ENCODE measurements at places on chromosomes 7 and 10.

GRCh38 chr7:20798694-20799121 is 12.0 kb upstream of the SP8 start:
- peak overlapping the region; percentile 57 for H3K4me3 ChIP-seq
- H3K36me3 ChIP-seq: no peaks in the 10 kb centered on the region
- peaks cover 83% of the 10 kb centered on the region for H3K27me3 ChIP-seq
- no peak overlapping the region for H3K27ac ChIP-seq
- no peak for DNase-seq

DNA sequence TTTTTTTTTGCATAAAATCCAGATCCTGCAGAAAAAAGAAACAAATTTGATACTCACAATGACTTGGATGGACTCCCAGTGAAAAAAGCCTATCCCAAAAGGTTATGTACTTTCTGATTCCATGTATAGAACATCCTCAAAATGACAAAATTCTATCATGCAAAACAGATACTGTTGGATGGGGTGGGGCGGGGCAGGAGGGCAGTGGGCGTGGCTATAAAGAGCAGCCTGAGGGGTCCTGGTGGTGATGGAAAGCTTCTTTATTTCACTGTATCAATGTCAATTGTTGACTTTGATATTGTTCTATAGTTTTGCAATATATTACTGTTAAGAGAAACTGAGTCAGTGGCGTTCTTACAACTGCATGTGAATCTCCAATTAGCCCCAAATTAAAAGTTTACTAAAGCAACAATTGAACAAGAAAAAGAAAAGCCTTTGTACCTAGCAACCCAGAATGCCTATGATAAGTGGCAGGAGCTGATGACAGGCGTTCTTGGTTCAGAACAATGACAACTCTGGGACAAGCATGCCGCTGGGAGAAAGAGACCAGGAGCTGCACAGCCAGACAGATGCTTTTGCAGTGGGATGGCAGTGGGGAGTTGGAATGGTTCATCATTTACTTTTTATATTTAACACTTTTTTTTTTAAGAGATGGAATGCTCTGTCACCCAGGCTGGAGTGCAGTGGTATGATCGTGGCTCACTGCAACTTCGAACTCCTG is 101.9 kb downstream of the LHPP start:
- no peaks in the 10 kb centered on the region for H3K36me3 ChIP-seq
- peaks cover 13% of the 10 kb centered on the region for H3K27me3 ChIP-seq
- H3K27ac ChIP-seq: no peak overlapping the region
- no peak for DNase-seq
- no peak overlapping the region for H3K4me3 ChIP-seq

DNA sequence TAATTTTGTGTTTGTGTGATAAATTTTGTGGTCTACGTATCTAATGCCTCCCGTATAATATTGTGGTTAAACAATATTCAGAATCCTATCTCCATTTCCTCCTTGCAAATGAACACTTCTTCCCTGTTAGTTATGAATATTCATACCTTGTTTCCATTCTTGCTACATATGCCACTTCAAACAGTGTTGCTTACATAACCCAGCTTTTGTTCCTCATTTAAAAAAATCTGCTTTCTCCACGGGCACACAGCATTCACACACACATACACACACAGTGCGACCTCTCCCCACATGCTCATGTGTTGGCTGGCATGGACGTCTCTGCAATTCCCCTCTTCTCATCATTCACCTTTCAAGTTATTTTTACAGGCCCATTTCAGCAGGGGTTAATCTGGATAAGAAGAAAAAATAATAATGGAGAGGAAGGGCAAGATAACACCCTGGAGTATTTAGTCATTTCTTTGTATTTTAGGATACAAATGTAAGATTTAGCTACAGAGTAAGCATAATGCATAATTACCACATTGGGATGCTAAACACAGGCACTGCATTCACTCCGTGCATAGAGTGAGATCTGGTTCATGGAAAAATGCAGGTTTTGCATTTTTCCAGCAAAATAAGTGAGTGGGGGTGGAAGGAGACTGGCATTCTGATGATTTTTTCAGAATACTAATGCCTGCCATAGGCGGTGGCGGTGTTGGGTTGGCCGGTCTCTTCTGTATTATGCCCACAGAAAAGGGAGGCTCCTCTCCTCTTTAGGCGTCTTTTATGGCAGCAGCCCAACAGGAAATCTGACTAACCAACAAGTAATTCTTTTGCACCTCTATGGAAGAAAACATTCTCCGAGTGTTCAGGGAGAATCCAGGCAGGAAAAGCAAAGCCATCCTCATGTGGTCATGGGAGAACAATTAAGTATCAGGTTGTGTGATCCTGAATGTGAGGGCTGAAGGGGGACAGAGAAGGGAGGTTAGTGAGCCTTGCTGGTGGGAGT is 31.7 kb upstream of the ELMO1 start:
- H3K27me3 ChIP-seq: no peaks in the 10 kb centered on the region
- H3K4me3 ChIP-seq: no peak overlapping the region
- no peaks in the 10 kb centered on the region for H3K36me3 ChIP-seq

- H3K4me3 ChIP-seq: no peak overlapping the region
- peak overlapping the region; percentile 30 for H3K27ac ChIP-seq
- peaks cover 50% of the 10 kb centered on the region for H3K36me3 ChIP-seq
- peaks cover 10% of the 10 kb centered on the region for H3K4me1 ChIP-seq
- DNase-seq: no peak
- no peaks in the 10 kb centered on the region for H3K27me3 ChIP-seq
Observed at GRCh38 chr7:149562602-149563001, 65.0 kb upstream of the ZNF746 start.

GRCh38 chr7:5143935-5144903 is 45.8 kb upstream of the WIPI2 start:
- no peak overlapping the region for H3K4me3 ChIP-seq
- DNase-seq: no peak
- no peaks in the 10 kb centered on the region for H3K4me1 ChIP-seq
- peaks cover 7% of the 10 kb centered on the region for H3K27me3 ChIP-seq
- no peaks in the 10 kb centered on the region for H3K36me3 ChIP-seq

DNA sequence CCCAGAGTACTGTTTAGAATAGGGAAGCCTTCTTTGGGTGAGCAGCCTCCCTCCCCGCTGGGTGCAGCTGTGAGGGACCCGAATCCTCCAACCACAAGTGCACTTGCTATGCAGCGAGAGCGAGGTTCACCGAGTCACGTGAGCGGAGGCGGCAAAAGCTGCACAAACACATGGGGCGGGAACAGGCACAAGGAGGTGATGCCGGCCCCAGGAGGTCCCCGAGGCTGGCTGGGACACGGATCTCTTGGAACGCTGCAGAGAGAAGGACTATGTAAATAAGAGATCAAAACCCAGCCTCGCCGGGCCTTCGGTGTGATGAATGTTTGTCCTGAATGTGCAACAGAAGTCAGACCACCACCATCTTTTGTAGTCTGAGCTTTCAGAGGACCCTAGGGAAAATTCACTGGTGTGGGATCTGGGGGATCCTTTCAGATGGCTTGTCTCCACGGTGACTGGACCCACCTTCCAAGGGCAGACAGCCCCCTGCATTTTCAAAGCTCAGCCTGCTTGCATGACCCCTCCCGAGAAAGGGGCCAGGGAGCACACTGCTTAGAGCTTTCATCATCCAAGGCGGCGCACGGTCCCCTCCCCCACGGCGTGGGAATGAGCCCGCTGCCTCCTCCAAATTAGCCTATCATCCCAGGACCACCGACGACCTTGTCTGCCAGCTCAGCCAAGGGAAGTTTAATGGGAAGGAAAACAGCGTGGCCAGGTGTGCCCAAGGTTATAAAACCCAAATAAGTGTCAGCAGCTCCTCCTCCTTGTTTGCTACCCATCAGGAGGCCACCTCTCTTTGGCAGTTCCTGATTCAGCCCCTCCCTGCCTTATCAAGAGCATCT is 327.7 kb downstream of the CXCL12 start:
- H3K27ac ChIP-seq: no peak overlapping the region
- peaks cover 27% of the 10 kb centered on the region for H3K4me1 ChIP-seq
- no peak for DNase-seq
- H3K36me3 ChIP-seq: no peaks in the 10 kb centered on the region
- no peak overlapping the region for H3K4me3 ChIP-seq

DNA sequence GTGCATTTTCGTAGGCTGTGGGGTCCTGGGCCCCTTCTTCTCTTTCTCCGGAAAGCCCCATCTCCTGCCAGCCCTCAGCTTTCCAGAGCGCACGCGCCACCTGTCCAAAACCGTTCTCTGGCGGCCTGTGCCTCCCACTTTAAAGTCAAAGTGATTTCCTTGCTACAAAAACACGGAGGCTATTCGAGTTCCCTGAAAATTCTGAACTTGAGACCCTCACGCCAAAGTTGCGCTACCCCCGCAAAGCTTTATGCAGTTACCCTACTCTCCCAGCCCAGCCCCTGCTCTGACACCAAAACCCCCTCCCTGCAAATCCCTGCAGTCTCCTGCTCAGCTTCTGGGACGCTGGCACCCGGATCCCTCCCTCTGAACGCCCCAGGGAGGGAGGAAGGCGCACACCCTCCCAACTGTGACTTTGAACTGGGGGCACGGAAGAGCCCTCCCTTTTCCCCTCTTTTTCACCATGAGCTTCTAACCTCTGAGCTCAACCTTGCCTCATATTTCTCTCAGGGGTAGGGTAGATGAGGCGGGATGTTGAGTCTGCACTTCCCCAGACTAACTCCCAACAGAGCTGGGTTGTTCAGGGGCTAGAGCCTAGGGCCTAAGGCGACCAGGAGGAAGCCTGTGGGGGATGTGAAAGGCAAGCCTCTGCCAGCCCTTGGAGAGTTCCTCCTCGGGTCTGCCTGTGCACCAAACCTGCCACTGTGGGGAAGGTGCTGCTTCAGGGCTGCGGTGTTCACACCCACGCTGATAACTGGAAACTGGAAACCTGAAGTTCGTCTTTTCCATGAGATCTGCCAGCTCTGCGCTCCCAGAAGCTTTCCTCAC is 2.7 kb upstream of the PAX4 start:
- peaks cover 3% of the 10 kb centered on the region for H3K4me1 ChIP-seq
- H3K27ac ChIP-seq: no peak overlapping the region

- H3K4me3 ChIP-seq: no peak overlapping the region
- DNase-seq: no peak
Observed at GRCh38 chr7:158508802-158509385, 78.7 kb downstream of the PTPRN2 start.

- H3K27me3 ChIP-seq: no peaks in the 10 kb centered on the region
- DNase-seq: no peak
- H3K36me3 ChIP-seq: no peaks in the 10 kb centered on the region
- H3K4me3 ChIP-seq: no peak overlapping the region
- H3K27ac ChIP-seq: no peak overlapping the region
Observed at GRCh38 chr7:120735791-120736190, 122.2 kb downstream of the TSPAN12 start.

DNA sequence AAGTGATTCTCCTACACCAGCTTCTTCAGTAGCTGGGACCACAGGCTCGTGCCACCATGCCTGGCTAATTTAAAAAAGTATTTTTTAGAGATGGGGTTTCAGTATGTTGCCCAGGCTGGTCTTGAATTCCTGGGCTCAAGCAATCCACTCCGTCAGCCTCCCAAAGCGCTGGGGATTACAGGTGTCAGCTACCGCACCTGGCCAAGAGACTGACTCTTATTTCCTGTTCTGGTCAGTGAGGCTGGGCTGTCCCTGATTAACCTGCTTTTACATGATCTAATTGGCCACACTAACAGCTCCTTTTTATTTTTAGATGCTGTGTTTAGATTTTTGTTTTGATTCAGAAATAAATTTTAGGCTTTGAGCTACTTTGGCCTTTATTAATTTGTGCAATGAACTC is 203.9 kb downstream of the NXPH1 start:
- peaks cover 2% of the 10 kb centered on the region for H3K4me1 ChIP-seq
- H3K4me3 ChIP-seq: no peak overlapping the region
- H3K36me3 ChIP-seq: no peaks in the 10 kb centered on the region
- H3K27ac ChIP-seq: no peak overlapping the region
- H3K27me3 ChIP-seq: no peaks in the 10 kb centered on the region

- no peak overlapping the region for H3K27ac ChIP-seq
- peaks cover 6% of the 10 kb centered on the region for H3K27me3 ChIP-seq
- H3K4me3 ChIP-seq: no peak overlapping the region
- DNase-seq: no peak
- no peaks in the 10 kb centered on the region for H3K36me3 ChIP-seq
Observed at GRCh38 chr10:129911451-129912165, 52.5 kb downstream of the EBF3 start.

- no peak for DNase-seq
- H3K27ac ChIP-seq: peak overlapping the region; percentile 91
- H3K27me3 ChIP-seq: peaks cover 64% of the 10 kb centered on the region
- H3K4me1 ChIP-seq: peaks cover 56% of the 10 kb centered on the region
- H3K36me3 ChIP-seq: no peaks in the 10 kb centered on the region
- peak overlapping the region; percentile 76 for H3K4me3 ChIP-seq
Observed at GRCh38 chr7:19105546-19105945, 11.9 kb downstream of the TWIST1 start.

- H3K36me3 ChIP-seq: no peaks in the 10 kb centered on the region
- peaks cover 14% of the 10 kb centered on the region for H3K4me1 ChIP-seq
- no peak for DNase-seq
- H3K4me3 ChIP-seq: peak overlapping the region; percentile 71
- no peak overlapping the region for H3K27ac ChIP-seq
Observed at GRCh38 chr10:18400201-18400905, 251.0 kb downstream of the NSUN6 start.

DNA sequence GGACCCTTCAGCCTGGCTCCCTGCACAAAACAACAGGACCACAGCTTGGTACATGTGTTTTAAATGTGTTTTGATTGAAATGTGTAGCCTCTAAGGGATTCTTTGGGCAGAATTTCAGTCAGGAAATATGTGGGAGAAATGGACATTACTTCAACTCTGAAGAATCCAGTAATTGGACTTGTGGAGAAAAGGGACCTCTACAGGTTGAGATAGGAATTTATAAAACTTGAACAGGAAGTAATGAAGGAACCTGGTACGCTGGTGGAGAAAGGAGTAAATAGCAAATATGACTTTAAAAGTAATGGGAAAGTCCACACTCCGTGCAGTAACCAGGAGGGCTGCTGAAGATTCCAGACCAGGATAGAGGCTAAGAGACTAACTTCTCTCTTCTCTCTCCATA is 220.5 kb downstream of the LHFPL3 start:
- no peaks in the 10 kb centered on the region for H3K27me3 ChIP-seq
- H3K27ac ChIP-seq: no peak overlapping the region
- H3K36me3 ChIP-seq: no peaks in the 10 kb centered on the region
- H3K4me1 ChIP-seq: no peaks in the 10 kb centered on the region

GRCh38 chr7:24441314-24442027 is 131.8 kb upstream of the PALS2 start:
- no peak for DNase-seq
- H3K4me3 ChIP-seq: no peak overlapping the region
- no peaks in the 10 kb centered on the region for H3K4me1 ChIP-seq
- no peaks in the 10 kb centered on the region for H3K36me3 ChIP-seq

DNA sequence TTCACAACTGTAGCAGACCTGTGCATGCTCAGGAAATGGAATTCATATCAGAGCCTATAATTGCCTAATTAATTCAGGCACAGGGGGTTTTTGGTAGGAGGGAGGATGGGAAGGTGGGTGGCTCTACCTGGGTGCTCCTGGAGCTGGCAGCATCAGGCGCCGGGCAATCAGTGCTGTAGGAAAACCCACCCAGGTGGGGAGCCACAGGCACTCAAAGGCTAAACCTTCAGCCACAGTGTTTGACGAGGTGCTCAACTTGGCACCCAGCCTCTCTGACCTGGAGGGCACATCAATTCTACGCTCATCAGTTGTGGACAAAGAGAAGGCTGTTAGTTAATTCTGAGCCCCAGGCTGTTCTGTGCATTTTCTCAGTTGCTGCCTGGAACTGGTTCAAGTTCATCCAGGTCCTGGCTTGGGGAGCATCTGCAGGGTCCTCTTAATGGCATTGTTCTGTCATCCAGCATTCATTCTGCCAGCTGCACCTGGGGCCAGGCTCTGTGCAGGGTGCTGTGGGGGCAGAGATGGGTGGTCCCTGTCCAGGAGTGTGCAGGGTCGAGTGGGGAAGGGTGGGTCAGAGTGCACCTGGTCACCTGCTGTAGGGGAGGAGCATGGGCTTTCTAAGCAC is 54.1 kb upstream of the NPTX2 start:
- peaks cover 9% of the 10 kb centered on the region for H3K4me1 ChIP-seq
- no peak overlapping the region for H3K27ac ChIP-seq
- DNase-seq: no peak
- no peaks in the 10 kb centered on the region for H3K36me3 ChIP-seq
- H3K4me3 ChIP-seq: no peak overlapping the region

All from mesothelial cell of epicardium (in vitro differentiated cells).